ENCODE measurements at places on chromosomes 7 and 10.

DNA sequence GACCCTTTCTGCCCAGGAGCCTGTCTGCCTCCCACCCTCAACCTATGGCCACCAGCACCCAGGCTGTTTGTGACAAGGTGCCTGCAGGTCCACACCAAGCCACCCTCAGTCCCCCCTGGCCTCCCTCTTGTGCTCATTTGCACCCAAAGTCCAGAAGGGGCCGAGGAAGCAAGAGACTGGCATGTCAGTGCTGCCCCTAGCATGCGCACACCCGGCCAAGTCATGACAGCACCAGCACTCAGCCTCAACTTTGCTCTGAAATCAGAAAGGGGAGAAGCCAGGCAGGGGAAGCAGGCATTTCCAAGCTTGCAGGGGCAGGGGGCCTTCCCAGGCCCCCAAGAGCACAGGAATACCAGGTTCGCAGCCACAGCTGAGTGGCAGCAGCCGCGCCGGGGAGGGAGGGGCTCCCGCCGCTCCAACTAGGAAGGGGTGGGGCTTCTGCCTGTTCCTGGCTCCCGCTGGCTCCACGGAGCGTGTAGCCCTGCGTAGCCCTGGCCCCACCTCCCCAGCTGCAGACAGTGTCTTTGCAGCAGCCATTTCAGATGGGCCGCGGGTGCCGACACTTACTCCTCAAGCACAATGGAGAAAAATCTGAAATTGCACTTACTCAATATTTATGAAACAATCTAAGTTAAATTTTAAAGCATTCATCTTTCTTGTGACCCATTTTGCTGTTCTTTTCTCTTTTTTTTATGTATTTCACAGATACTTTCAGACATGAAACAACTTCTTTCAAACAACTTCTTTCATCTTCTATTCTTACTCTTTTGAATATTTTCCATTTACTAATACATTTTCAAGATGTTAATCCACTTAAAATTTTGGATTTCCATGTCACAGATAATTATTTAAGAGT is 54.9 kb upstream of the ABCB5 start:
- no peak for DNase-seq

DNA sequence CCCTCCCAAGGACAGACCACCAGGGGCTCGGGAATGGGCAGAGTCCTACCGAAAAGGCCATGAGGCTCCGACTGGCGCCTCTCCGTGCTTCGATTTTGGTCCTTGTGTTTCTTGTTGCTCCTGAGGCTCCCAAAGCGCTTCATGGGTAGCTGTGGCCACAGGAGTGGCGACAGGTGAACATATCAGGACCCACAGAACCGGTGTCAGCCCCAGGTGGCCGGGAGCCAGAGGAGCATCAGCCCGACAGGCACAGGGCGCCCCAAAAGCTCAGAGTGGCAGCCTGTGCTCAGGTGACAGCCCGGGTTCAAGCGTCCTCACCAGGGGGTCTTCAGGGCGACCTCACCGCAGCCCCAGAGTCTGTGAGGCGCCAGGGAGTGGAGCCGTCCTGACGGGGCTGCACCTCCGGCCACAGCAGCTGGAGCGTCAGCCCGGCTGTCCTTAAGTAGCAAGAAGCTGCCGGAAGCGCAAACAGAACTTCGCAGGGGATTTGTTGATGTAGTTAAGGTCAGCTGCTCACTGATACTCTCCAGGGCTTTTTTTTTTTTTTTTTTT is 141.0 kb downstream of the PRKAG2 start:
- DNase-seq, result no peak

DNA sequence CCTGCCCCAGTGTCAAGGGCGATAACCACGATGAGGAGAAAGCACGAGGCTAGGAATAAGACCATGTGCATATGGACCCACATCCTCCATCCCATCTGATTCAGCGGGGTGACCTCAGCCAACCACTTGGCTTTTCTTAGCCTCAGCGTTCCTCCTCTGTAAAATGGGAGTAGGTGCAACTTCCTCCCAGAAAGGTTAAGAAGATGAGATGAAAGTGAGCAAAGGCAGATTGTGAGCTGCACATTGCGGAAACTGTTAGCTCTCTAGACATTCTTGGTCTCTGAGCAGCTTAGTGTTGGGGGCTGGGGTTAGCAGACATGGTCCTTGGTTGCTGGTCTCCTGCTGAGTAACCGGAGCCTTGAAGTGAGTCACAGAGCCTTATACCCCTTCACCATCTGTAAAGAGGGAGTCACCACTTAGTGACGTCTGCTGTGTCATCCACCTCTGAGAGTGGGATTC is 497.3 kb upstream of the GALNT17 start:
- DNase-seq, result no peak

DNA sequence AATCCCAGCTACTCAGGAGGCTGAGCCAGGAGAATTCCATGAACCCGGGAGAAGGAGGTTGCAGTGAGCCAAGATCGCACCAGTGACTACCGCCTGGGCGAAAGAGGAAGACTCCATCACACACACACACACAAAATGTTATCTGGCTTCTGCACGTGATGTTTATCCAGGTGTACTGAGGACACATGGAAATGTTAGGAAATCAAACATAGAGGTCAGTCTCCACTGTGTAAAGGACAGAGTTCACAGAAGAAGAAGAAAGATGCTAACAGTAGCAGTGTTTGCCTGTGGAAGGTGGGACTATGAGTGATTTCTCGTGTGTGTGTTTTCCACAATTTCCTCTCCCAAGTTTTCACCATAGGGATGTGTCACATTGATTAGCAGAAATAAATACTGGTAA is 256.9 kb downstream of the ELMO1 start:
- DNase-seq, result no peak

DNA sequence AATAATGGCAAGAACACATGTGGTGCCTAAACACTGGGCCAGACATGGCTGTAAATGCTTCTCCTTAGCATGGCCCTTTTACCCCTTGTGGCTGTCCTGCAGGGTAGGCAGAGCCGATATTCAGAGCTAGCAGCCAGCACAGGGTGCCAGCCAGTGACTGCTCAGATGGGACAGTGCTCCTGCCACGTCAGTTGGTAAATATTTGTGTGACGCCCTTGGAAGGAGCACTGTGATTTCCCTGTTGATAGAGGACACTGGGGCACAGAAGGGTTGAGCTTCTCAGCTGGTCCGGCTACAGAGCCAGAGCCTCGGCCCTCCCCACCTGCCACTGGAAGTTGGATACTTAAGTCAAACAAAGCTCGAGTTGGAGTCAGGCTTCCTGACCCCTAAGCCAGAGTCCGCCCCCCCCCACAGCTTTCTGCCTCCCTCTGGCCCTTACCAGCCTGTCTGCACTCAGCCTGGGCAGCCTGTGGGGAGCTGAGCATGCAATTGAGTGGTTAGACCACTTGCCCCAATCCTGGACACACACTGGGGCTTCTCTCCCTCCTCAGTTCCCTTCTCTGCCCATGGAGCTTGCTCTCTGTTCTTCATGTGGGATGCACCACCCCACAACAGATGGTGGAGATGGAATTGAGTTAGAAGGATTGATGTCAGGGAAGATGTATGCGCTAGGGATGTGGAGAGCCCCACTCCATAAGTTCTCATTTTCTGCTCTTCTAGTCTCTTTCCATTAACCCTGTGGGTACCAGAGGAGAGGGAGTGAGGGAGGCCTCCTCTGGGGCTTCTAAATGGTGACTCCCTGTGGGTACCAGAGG is 350.8 kb downstream of the PLXNA4 start:
- DNase-seq, result no peak

GRCh38 chr10:125700355-125700911 is 17.5 kb upstream of the TEX36 start:
- DNase-seq, result no peak

DNA sequence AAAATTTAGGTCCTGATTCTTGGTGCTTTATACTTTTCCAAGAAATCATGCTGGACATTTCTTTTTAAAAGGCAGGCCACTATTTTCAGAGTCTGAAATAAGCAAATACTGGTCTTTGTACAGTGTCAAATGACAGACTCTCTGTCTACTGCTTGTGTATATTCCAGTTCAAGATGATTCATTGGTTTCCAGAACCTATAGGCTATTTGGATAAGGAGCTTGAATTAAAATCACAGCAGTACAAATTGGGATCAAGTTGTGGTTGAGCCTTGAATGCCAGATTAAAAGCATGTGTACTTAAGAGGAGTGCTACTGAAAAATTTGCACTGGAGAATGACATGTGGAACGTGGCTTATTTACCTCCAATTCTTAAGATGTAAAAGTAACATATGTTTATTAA is 10.7 kb downstream of the KMT2E start:
- no peak for DNase-seq

GRCh38 chr10:75019370-75019769 is 92.1 kb upstream of the SAMD8 start:
- no peak for DNase-seq

DNA sequence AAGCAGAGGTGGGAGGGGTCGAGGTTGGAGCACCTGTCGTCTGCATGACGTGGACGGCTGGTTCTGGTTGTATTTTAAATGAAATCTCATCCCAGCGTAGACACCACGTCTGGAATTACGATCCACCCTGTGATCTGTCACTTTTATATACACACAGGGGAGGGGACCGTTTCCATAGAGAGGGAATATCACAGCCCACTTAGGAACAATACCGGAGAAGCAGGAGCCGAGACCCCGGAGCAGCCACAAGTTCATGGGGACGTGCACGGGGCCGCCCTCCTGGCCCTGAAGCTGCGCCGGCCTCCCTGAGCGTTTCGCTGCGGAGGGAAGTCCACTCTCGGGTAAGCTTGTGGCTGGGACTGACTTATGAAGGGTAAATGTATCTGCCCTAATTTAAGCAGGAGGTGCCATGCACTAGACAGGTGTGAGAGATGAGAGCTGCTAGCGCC is at the start of gene UCN3:
UCN3 (plus strand) TSS at position 77 of the 449 bp plus-strand sequence. CDS start 8,755 bp downstream, outside the sequence.
- DNase-seq, result no peak

DNA sequence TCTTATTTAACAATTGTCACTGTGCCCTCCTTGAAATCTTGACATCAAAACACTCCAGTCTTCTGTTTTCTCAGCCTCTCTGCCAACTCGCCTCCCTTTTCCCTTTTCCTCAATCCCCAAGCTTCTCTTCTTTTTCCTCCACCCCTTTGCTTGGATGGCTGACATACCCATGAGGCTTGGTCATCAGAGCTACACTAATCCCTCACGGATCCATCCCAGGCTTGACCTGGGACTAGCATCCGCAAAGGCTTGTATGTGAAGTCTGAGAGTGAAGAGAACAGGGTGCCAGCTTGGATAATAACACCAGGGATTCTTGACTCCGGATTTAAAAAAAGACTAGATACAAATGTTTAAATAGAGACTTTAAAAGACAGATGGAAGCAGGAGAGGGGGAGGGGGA is 428.8 kb upstream of the C7orf33 start:
- DNase-seq, result no peak

DNA sequence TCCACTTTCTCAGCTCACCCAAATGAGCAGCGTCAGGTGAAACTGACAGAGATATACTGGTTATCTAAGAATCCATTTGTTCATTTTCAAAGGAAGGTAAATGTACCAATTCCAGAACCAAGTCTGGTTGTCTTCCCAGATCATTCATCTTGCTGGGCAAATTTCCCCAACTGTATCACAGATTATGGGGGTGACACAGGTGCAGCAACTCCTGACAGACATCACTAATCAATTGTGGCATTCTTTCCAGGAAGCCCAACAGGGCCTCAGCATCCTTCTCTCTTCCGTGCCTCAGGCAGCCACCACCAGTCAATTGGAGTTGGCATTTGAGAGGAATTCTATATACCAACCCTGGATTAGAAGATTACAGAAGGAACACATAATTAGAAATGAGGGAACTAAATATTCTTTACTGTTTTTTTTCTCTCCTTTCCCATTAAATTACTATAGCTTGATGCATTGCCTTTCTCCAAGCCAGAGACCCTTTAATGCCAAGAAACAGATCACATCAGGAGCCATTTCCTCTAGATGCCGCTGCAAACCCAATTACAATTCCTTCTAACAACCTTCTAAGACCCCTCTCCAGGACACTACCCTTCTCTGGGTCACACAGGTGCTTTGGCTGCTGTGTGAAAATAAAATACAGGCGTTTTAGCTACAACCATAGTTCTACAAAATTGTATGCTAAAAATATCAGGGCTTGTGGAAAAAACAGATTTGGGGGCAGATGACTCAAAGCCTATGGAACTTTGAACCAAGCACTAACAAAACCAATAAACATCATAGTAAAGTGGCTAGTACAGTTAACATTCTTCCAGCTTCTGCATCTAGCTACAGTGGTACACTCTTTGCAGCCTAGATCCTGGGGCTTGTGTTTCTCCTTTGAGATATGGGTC is 291.6 kb downstream of the RNLS start:
- DNase-seq, result no peak

- no peak for DNase-seq
These were observed 42.2 kb upstream of the FZD9 start for GRCh38 chr7:73391396-73391795.

DNA sequence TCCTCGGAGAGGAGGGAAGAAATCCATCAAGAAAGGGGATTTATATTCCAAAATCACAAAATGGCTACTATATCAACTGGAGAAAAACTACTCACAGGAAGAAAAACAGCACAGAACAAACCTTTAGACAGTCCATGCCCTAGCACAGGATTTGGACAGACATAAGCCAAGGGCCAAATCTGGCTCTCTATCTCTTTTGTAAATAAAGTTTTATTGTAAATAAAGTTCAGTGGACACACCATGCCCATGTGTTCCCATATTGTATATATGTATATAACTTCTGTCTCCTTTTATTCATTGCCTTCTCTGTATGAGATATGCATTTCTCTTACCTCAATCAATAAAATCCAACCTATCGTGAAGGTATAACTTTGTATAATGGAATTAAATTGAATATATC is 742.8 kb upstream of the LRRTM3 start:
- no peak for DNase-seq

DNA sequence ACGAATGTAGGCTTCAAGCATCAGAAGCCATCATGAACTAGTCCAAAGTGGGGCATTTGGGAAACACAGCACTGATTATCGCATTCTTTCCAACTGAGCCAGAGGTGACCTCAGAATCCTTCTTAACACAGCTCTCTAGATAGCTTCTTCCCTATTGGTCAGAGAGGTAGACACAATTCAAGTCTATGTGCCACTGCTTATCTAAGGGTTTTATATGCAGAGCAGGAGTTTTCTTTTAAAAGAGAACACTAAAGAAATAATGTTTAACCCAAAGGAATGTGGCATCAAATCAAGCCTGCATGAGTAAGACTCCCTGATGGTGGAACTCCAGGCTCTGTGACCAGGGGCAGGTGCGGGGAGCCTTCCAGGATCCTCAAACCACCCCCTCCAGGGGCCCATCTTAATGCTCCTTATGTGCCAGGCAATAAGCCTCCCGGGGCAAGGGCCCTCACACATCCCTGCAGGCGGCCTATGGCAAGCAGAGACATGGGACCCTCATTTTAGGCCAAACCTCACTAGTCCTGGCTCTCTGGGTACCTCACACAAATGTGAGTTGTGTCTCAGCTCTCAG is 13.8 kb downstream of the HSPA12A start:
- no peak for DNase-seq

GRCh38 chr10:35639728-35640401 is 2.2 kb downstream of the FZD8 start:
- DNase-seq, result no peak

- no peak for DNase-seq
These were observed at the start of gene IGF2BP3 for GRCh38 chr7:23470330-23471105. Gene IGF2BP3, minus strand, starts transcription at chr7:23470491. Its CDS starts 381 bp downstream, at chr7:23470110.

DNA sequence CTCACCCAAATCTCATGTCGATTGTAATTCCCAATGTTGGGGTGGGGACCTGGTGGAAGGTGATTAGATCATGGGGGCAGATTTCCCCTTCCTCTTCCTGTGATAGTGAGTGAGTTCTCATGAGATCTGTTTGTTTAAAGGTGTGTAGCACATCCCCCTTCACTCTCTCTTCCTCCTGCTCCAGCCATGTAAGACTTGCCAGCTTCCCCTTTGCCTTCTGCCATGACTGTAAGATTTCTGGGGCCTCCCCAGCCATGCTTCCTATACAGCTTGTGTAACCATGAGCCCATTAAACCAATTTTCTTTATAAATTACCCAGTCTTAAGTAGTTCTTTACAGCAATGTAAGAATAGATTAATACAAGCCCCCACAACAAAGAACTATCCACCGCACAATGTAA is 109.9 kb upstream of the JAZF1 start:
- no peak for DNase-seq
